ENCODE measurements at places on chromosomes 5 and 9.

DNA sequence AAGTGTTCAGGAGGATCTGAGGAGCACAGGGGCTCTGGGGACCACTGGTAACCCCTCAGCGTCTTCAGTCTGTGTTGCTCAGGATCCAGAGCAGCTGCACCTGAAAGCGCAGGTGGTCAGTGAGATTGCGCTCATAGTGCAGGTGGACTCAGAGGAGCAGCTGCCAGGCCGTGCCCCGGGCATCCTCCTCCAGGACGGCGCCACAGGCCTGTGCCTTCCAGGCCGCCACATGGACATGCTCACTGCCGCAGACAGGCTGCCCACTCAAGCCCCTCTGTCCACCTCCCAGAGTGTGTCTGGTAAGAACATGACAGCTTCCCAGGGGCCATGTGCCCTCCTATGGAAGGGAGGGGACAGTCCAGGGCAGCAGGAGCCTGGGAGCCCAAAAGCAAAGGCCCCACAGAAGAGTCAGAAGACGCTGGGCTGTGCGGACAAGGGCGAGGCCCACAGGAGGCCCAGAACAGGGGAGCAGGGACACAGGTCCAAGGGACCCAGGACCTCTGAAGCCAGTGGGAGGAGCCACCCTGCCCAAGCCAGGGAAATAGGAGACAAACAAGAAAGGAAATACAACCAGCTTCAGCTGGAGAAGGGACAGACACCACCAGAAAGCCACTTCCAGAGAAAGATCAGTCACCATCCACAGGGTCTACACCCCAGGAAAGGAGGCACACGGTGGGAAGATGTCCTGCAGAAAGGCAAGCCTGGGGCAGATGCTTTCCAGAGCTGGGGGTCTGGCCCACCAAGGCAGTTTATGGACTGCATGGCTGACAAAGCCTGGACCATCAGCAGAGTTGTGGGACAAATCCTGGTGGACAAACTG lies 5.2 kb downstream of the SPATA31E1 start:
- no peak for DNase-seq

DNA sequence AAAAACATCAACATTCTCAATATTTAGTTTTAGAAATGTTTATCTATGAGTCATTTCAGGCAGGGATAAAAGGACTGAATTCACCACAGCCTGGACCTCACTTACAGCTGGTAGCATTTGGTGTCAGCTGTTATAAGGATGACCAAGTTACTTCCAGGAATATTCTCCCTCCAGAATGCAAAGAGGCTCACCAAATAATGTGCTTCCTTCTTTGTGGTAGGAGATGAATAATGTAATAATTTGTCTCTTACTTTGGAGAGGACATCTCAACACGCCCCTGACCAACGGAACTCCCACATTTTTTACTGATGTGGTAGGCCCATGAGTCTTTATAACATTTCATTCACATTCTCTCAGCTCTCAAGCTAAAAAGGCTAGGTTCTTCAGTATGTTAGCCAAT lies 825.9 kb upstream of the GRAMD2B start:
- no peak for DNase-seq

DNA sequence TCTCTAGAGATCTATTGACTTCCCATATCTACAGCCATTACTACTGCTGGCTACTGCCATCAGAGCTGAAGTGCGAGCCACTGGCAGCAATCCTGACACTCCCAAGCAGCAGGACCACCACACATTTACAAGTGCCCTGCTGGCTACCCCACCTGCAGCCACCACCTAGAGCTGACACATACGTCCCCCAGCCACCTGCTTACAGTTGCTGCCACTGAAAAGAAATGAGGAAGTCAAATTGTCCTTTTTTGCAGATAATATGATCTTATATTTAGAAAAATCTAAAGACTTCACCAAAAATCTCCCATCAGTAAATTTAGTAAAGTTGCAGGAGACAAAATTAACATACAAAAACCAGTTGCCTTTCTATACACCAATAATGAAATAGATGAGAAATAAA lies 48.4 kb downstream of the ZNF484 start:
- no peak for DNase-seq

DNA sequence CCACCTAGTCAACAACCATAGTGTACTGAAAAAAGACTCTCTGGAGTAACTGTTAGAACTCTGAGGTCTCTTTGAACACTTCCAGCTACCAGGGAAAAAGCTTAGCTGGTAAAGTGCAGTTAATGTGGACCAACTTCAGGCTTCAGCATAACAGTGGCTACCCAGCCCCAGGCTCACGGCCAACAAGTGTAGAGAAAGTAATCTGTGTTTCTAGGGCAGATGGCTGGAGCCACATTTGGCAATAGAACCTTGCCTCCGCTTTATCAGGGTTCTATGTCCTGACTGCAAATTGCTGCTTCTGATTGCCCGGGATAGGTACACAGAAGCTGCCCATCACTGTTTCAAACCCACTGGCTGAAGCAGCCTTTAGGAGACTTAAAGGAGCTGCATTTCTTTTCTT lies 76.0 kb upstream of the SIMC1 start:
- no peak for DNase-seq

DNA sequence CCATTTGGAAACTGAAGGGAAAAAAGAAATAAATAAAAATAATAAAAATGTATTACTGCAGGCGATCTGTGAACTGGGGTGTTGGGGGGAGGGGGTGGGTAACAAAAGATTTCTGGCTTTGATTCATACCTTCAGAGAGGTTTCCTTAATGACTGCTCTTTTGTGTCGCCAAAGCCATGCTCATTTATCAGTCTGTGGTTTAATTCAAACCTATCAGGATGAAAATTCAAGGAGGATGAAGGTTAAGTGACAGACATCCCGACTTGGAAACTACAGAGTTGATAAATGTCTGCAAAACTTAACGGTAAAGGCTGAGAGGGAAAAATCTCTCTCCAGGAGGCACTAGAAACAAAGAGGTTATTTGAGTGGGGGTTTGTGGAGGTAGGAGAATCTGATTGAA lies 278.2 kb downstream of the PSAT1 start:
- DNase-seq, result no peak

DNA sequence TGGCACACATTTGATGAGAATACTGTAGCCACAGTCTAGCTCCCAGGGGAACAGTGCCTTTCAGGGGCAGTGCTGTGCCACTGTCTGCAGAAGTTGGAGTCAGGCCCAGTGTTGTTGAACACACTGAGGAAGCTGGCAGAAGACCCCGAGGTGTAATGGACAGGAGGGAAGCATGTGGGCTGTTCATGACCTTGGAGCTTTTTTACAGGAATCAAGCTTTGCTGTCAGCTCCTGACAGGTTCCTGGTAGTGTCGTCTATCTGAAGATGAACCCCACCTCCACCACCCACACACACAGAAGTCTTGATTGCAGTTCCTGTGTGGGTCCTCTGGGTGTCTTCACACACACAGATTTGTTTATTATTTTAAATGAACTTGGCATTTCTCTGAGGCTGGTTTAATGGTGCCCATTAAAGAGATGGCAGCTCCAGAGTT lies 40.3 kb upstream of the TNFAIP8 start:
- no peak for DNase-seq

- no peak for DNase-seq
Observed at GRCh38 chr5:134879456-134879855, 5.3 kb downstream of the TXNDC15 start.

- DNase-seq, result no peak
Observed at GRCh38 chr9:13957089-13957488, 356.9 kb downstream of the NFIB start.

DNA sequence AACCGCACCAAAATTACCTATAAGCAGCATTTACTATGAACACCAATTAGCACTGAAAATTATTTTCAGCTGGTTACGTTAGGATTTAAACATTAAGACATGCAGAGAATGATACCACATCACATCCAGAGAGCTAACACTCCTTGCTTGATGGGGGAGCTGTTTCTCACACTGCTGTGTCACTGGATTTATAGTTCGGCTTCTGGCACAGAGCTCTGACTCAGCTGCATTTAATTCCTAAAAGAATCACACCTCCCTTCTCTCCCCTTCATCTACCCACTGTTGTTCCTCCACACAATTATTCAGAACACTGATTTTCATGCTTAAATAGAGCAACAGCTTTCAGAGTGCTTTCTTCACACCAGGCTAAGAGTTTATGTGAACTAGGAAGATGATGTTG lies 82.6 kb upstream of the SV2C start:
- no peak for DNase-seq

DNA sequence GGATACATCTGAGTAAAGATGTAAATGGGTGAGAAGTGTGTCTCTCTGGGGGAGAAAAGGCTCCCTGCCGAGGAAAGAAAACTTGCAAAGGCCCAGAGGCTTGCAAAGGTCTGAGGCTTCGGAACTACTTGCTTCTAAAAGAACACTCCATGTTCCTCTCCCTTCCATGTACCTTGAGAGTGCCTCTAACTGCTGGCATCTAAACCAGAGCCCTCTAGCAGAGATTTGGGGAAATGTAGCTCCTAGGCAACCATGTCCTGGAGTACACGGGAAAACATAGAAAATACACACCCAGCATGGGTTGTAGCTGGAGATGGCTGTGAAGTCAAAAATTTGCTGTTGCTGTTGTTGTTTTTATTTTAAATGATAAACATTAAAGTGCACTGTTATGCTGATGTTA lies 151.6 kb downstream of the SYK start:
- DNase-seq, result peak; percentile 39

- DNase-seq, result peak; percentile 60
Observed at GRCh38 chr5:79702606-79703380, 13.2 kb downstream of the CMYA5 start.

- no peak for DNase-seq
Observed at GRCh38 chr9:14260101-14260500, 53.8 kb downstream of the NFIB start.

DNA sequence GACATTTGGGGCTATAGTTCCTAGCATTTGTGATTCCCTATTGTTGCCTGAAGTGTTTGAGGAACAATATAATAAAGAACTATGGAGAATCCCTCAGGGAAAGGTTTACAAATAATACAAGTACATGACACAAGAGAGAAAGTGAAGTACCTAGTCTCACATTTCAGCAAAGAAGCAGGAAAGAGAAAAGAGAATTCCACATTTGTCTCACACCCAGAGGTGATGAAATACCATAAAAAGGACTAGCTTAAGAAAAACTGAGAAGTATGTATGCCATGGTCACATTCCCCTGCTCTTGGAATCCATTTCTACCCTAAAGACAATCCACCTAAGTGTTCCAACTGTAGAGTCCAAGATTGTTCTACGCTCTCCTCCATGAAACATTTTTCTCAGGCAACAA lies 79.0 kb upstream of the TARS1 start:
- DNase-seq, result no peak

DNA sequence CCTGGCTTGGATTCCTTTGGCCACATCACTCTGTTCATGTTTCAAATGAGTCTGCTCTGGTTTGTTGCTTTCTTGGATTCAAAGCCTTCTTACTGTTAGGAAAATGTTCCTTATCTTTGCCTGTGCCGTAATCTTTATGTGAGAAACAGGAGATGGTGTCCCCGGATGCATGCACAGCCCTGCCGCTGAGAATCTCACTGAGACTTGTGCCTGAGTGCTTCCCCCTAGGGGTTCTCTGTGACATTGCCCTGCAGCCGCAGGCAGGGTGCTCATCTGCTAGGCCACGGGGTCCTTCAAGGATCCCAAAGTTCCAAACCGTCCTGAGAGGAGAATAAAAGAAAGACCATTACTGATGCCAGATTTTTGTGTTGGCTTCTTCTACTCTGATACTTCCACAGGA lies 81.4 kb upstream of the ANKRD55 start:
- DNase-seq, result peak; percentile 70

GRCh38 chr9:128753627-128754026 lies 18.1 kb downstream of the ZER1 start:
- DNase-seq, result no peak

- no peak for DNase-seq
Observed at GRCh38 chr5:33037076-33037475, 326.0 kb downstream of the NPR3 start.

- DNase-seq, result no peak
Observed at GRCh38 chr5:170217831-170218230, 15.0 kb upstream of the C5orf58 start.

- DNase-seq, result no peak
Observed at GRCh38 chr5:121251954-121252353, 599.7 kb upstream of the FTMT start.

- no peak for DNase-seq
Observed at GRCh38 chr5:53488195-53488722, 7.8 kb downstream of the FST start.

DNA sequence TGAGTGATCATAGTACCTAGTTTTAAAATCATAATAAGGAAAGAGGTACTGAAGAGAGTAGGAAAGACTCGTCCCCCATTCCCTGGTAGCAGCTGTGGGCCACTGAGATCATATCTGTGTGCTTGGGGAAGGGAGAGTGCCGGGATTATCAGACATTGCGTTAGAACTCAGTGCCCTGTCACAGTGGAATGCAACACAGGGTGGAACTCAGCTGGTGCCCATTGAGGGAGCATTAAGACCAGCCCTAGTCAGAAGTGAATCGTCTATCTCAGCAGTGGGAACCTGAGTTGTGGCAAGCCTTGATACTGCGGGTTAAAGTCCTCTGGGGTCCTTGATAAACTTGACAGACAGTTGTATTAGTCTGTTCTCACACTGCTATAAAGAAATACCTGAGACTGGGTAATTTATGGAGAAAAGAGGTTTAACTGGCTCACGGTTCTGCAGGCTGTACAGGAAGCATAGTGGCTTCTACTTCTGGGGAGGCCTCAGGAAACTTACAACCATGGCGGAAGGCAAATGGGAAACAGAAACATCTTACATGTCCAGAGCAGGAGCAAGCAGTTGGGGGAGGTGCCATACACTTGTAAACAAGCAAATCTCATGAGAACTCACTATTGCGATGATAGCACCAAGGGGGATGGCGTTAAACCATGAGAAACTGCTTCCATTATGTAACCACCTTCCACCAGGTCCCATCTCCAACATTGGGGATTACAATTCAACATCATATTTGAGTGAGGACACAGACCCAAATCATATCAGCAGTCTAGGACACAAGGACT lies 33.1 kb downstream of the NDUFAF2 start:
- no peak for DNase-seq

DNA sequence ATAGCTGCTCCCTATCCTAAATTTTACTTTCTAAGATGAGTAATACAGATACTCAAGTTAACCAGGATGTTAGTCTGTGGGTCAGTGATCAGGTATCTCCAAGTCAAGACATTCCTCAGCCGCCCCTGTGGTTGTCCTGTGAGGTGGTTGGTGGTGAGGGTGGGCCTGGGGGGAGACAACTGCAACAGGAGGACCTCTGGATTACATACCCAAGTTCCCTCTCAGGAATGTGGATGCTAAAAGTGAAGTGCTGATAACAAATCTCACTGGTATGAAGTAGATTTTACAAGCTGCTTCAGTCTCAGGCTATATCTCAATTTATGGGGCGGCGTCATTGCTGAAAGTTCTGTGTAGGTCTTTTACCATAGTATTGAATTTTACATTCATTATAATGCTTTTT lies 38.3 kb downstream of the SLC1A3 start:
- peak; percentile 24 for DNase-seq

- no peak for DNase-seq
Observed at GRCh38 chr5:180832638-180833068, 28.4 kb downstream of the ZFP62 start.

Measured in GM23338 (cell line).